Fibroblast of lung (primary cell): ENCODE measurements at places on chromosomes 1 and 21. TPM values are rescaled to one million over a fixed set of nuclear protein-coding genes. Genes with fewer than 3 reads are reported as not detected.

DNA sequence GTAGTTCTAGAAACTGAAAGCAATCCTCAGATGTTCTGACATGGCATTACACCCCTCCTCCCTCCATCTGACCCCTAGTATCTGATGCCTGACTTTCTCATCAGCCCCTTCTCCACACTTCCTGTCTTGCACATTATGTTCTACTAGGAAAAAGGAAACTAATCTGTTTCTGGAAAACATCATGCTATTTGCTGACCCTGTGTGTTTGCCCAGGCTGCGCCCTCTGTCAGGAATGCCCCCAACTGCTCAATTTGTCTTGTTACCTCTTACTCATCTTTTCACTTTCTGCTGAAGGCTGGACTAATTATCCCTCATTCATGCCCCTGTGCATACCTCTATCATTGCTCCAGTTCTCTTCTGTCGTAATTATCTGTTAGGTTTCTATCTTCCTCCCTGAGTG is 37.5 kb upstream of the DAB1 start:
- no peak for DNase-seq

- no peak for DNase-seq
Observed at GRCh38 chr1:171344473-171344820, 30.5 kb downstream of the FMO4 start.

DNA sequence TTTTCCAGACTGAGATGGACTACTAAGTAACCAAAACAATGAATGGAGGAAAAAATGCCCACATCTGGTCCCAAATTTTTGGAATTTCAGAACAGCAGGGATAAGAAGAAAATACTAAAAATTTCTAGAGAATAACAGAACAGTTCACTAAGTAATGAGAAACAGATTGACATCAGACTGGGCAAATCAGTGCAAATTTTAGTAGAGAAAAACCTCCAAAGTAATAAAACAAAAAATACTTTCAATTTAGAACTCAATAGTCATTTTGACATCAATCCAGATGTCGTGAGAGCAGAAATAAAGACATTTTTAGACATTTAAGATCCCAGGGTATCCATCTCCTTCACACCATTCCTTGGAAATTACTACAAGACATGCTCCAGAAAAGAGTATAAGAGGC is 39.3 kb downstream of the CRP start:
- DNase-seq, result no peak

- no peak for DNase-seq
Observed at GRCh38 chr1:77984629-77985028, 5.8 kb upstream of the FUBP1 start.

- no peak for DNase-seq
Observed at GRCh38 chr1:63780565-63780964, 6.7 kb downstream of the ROR1 start.

GRCh38 chr1:185775501-185775900 is 41.3 kb downstream of the HMCN1 start:
- no peak for DNase-seq

GRCh38 chr1:172845371-172845770 is 186.5 kb downstream of the FASLG start:
- peak; percentile 39 for DNase-seq

DNA sequence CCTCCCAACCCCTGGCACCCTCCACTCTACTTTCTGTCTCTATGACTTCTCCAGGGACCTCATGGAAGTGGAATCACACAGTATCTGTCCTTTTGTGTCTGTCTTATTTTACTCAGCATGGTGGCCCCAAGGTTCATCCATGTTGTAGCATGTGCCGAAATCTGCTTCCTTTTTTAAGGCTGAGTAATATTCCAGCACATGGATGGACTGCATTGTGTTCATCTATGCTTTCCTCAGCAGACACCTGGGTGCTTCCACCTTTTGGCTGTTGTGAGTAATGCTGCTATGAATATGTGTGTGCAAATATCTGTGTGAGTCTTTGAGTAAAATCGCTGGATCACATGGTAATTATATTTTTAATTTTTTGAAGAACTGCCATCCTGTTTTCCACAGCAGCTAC is 1.6 kb upstream of the PFKL start:
- no peak for DNase-seq

- DNase-seq, result peak; percentile 80
Observed at GRCh38 chr21:46661211-46661625, 25.7 kb downstream of the PRMT2 start.

DNA sequence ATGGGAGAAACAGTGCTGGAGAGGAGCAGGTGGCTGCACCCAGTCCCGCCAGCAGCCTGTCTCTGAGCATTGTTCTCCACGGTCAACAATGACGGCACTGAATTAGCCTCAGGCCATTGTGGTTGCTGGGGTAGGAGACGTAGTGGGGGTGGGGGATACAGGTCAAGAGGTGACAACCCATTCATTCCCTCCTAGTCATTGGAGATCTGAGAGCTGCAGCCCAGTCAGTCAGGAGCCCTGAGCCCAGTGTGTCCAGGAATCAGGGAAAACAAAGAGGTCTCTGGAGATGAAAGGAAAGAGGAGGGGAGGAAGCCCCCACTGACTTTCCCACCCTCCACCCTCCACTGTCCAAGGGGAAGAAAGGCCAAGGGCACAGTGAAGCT is 15.3 kb downstream of the SMIM12 start:
- DNase-seq, result no peak

GRCh38 chr1:7495962-7496361 is 275.1 kb upstream of the VAMP3 start:
- no peak for DNase-seq

- peak; percentile 83 for DNase-seq
Observed at GRCh38 chr1:203199816-203200571, 13.5 kb upstream of the CHI3L1 start.

GRCh38 chr21:33540711-33541104 is 1.2 kb downstream of the GART start:
- DNase-seq, result no peak

DNA sequence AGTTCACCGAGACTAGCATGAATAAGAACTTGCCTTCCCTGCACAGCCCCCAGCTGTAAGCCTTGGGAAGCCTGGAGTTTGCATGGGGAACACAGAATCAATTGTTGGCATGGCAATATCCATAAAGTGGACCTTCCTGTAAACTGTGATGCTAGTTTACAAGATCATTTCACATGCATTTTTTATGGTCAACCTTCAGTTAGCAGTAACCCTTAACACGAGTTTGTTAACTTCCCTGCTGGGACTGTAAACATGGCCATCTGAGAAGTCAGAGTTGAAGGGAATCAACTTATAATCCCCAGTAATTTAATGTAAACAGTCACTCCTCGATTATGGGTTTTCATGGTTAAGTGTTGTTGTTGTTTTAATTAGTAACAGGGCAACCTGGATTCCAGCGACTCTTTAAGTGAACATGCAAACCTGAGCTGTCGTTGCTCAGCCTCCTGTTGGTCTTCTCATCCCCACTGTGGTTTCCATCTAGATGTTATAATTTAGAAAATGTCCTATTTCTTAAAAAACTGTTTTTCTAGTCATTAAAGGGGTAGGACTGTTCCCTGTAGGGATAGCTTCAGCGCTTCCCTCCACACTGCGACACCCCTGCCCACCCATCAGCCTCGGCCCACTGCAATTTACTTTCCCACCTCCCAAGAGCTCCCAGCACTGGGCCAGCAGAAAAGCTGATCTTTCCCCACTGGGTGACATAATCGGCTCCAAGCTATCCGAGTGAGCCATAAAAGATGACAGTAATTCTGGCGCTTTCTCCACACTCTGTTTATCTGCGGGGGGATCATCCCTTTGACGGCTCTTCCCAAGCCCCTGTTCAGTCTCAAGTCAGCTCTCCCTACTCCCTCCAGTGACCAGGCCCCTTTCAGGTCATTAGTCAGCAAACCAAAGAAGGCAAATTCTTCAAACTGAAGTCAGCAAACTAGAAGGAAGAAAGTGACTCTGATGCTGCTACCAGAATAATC is 107.6 kb upstream of the IPO9 start:
- DNase-seq, result peak; percentile 81

GRCh38 chr21:33249331-33250002 is 16.7 kb upstream of the IL10RB start:
- DNase-seq, result no peak

DNA sequence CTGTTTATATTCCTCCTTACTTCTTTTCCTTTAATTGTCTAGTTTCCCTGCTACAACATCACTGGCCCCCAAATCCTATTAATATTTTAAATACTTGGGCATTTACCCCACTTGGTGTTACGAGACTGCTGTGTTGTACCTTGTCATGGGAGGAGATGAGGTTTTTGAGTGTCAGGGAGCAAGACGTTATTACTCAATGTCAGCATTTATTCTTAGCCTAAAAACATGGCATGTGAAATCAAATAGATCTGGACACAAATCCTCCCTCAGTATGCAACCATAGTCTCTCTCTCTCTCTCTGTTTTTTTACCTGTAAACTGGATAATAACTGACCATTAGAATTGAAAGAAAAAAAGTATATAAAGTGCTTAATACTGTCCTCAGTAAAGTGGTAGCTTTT is 4.6 kb downstream of the LRRC8B start:
- DNase-seq, result no peak

DNA sequence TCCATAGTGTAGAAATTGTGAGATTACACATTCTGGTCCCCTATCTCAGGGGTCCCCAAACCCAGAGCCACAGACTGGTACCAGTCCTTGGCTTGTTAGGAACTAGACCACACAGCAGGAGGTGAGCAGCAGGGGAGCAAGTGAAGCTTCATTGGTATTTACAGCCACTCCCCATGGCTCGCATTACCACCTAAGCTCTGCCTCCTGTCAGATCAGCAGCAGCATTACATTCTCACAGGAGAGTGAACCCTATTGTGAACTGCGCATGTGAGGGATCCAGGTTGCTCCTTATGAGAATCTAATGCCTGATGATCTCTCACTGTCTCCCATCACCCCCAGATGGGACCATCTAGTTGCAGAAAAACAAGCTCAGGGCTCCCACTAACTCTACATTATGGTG is 229.7 kb upstream of the IRF2BP2 start:
- DNase-seq, result no peak

GRCh38 chr1:97820470-97821188 is 100.2 kb downstream of the DPYD start:
- DNase-seq, result peak; percentile 41

DNA sequence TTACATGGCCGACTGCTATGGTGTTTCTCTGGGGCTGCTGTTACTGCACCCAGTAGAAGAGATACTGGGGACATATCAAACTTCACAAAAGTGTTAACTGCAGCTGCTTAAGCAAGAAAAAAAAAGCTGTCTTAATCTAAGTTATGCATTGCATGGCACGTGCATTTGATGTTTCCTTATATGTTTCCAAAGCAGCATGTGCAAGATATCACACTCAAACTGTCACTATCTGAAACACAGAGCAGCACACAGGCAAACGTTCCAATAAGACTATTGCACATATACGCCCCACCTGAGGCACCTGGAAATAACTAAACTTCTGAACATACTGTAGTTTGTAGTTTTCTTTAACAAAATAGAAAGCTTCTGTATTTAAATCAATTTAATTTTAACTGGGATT is 671.4 kb upstream of the ADGRL2 start:
- DNase-seq, result no peak

GRCh38 chr21:34802180-34802899 is 133.5 kb downstream of the CLIC6 start:
- no peak for DNase-seq

Gene SLC25A34
- total RNA-seq, result 0.77 and 0.83 TPM in 2 replicates

Gene KCNK1
- 2.6 and 2.8 TPM in 2 replicates for total RNA-seq

Gene SEC16B
- total RNA-seq, result 1.0 and 3.1 TPM in 2 replicates

Gene CD5L
- total RNA-seq, result not detected in 2 replicates

Gene PADI1
- not detected in 2 replicates for total RNA-seq

Gene ISG20L2
- total RNA-seq, result 5.4 and 5.8 TPM in 2 replicates

Gene MIXL1
- not detected in 2 replicates for total RNA-seq

Gene ARHGEF10L
- total RNA-seq, result 13.1 and 24.3 TPM in 2 replicates

Gene C1orf185
- not detected in 2 replicates for total RNA-seq

Gene CNR2
- not detected in 2 replicates for total RNA-seq

Gene AKT3
- total RNA-seq, result 33.1 and 37.8 TPM in 2 replicates

Gene S100A7
- total RNA-seq, result not detected in 2 replicates

Gene CC2D1B
- 21.3 and 28.9 TPM in 2 replicates for total RNA-seq

Gene PAPPA2
- total RNA-seq, result 4.1 and 5.4 TPM in 2 replicates

Gene VANGL2
- under 0.01 TPM in 1 of 2 replicates, not detected in the other for total RNA-seq

Gene ARHGAP30
- total RNA-seq, result not detected in 2 replicates

Gene CAPN8
- total RNA-seq, result not detected in 2 replicates

Gene ROR1
- 10.8 and 16.5 TPM in 2 replicates for total RNA-seq
